ENCODE measurements at places on chromosomes 5 and 9.

DNA sequence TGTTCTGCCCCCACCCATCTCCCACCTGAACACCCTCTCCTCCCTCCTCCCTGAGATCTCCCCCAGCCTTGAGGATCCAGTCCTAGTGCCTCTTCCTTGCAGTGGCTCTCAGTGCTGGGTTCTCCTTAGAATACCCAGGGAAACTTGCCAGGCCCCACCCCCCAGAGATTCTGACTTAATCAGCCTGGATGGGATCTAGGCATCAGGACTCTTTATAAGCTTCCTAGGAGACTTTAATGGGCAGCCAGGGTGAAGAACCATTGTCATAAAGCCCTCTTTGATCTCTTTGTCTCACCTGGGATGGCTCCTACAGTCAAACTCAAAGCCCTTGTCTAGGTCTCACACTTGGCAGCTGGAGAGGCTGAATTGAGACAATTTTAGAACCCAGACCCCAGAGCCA lies 8.6 kb upstream of the GLIS3 start:
- no peak for DNase-seq

DNA sequence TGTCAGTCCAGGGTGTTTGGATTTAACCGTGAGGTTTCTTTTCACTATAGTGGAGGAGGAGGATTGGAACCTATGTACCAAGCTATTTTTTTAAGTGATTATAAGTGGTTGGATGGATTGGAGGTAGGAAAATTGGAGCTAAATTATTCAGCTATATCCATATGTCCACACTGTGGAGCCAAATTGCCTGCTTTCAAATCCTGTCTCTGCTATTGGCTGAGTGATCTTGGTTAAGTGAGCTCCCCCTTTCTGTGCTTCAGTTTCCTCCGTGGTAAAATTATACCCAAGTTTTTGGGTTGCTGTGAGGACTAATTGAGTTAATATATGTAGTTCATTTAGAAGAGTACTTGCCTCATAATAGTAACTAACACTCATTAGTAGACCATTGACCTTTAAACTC lies 2.5 kb downstream of the CENPP start:
- no peak for DNase-seq

DNA sequence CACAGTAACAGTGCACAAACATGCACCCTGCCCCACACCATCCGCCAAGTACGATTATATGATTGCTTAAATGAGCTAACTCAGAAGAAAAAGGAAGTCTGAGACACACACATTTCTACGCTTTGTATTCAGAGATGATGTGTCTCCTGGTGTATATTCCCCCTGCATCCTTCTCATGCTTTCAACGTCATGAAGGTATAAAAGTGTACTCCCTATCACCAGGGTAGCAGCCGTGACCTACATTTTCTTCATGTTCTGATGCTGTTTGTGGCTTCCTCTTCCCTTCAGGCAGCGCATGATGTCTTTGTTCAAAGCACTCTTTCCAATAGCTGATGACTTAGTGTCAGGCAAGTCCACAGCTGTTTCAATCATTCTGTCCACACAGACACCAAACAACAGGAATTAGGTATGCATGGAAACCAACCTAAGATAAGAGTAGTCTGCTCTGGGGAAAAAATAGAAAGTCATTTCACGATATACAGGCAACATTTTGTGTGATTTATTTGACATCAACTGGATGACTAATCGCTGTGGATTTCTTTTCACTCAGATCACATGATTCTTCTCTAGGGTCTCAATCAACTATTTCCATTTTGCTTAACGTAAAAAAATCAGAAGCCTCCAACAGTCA lies 269.4 kb upstream of the PTGER4 start:
- DNase-seq, result no peak

DNA sequence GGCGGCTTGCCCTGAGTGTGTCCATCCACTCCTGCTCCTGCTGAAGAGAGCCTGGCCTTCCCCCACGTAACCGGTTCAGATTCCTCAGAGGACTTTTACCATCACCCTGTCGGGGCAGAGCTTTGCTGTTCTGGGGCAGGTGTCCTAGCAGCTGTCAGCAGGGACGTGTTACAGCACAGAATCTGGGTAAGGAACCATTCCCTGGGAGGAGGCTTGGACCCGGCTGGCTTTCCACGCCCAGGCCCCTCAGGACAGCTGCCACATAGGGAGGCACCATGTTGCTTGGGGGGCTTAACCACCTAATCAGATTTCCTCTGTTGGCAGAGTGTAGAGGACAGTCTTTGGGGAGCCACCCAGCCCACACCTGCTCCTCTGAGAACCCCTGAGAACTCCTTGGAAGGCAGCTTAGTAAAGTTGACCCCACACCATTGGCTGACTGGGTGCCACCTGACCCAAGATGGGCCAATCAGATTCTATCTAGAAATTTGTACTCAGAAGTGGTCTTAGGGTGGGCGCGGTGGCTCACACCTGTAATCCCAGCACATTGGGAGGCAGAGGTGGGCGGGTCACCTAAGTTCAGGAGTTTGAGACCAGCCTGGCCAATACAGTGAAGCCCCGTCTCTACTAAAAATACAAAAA lies 23.3 kb upstream of the EEIG1 start:
- no peak for DNase-seq

DNA sequence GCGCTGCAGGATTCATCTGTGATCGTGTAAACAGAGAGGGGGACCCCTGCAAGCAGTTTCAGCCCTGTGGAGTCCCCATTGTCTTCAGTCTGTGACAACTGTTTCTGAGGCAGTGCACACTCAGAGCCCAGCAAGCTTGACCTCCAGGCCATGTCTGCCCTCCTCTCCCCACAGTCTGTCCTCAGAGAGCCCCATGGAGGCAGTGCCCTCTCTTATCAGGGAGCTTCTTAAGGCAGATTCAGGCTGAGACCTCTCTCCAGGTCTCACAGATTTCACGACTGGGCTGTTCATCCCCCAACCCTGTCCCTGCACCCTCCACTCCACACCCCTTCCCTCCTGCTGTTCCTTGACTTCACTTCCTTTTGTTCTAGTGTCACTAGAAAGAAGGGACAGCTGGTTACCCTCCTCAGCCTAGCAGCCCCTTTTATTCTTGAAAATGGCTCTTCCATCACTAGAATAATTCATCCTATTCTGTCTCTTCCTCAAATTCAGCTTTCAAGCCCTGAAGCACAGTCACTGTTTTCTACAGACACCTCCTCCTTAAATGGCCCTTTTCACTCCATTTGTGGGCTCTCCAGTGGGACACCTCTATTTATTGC lies 218.4 kb downstream of the MED10 start:
- no peak for DNase-seq

DNA sequence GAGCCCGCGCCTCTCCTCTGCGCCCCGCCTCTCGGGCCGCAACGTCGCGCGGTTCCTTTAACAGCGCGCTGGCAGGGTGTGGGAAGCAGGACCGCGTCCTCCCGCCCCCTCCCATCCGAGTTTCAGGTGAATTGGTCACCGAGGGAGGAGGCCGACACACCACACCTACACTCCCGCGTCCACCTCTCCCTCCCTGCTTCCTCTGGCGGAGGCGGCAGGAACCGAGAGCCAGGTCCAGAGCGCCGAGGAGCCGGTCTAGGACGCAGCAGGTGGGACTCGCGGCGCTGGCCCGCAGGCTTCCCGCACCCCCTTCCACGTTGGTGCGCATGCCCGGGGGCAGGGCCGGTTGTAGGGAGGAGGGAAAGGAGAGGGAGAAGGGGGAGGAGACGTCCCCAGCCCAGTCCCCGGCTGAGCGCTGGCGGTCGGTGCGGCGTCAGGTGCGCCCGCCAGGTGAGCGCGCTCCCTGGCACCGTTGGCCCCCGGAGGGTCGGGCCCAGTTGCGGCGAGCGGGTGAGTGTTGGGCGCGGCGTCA lies at the start of gene OCLN:
Gene OCLN, plus strand, starts transcription at position 400 of the 532 bp plus-strand sequence. CDS start 11,455 bp downstream, outside the sequence.
- DNase-seq, result peak; percentile 96

DNA sequence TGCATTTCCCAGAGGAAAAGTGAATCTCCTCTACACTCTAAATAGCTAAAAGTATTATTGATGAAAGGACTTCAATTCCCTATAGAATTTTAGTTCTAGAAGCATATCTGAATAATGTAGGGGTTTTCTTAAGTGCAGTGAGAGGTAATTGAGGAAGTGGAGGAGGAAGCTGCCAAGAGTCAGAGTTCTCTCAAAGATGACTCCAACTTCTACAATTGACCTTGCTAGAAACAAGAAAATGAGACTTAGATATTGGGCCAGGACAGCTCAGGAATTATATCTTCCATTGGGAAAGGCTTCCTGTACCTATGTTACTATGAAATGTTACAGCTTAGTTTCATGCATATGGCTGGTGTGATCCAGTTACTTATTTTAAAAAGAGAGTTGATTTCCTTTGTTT lies 10.4 kb upstream of the F2R start:
- no peak for DNase-seq

DNA sequence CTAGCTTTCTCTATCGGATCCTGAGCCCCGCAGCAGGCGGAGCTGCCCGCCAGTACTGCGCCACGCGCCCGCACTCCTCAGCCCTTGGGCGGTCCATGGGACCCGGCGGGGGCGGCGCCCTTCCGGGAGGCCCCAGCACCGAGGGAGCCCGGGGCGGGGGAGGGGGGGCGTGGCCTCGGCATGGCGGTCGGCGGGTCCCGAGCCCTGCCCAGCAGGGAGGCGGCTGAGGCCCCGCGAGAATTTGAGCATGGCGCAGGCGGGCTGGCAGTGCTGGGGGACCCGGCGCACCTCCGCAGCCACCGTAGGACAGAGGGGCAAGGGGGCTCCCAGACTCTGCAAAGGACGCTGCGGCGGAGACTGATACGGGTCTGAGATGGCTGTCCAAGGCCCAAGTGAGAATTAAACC lies 6.8 kb downstream of the ZDHHC11B start:
- DNase-seq, result no peak

DNA sequence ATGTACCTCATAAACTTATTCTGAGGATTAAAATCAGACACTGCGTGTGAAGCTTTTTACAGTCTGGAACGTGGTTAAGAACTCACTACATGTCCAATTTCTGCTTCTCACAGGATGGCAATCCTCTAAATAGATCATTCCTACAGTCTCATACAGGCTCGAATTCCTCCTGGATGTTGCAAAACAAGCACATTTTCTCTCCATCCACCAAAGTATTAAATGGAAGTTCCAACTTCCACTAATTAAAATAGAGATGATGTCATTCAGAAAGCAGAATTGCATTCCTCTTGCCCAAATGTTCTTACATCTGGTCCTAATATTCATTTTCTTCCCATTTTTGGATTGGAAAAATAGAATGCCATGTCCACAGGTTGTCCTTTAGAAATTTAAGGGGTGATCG lies 145.5 kb upstream of the PCA3 start:
- no peak for DNase-seq

DNA sequence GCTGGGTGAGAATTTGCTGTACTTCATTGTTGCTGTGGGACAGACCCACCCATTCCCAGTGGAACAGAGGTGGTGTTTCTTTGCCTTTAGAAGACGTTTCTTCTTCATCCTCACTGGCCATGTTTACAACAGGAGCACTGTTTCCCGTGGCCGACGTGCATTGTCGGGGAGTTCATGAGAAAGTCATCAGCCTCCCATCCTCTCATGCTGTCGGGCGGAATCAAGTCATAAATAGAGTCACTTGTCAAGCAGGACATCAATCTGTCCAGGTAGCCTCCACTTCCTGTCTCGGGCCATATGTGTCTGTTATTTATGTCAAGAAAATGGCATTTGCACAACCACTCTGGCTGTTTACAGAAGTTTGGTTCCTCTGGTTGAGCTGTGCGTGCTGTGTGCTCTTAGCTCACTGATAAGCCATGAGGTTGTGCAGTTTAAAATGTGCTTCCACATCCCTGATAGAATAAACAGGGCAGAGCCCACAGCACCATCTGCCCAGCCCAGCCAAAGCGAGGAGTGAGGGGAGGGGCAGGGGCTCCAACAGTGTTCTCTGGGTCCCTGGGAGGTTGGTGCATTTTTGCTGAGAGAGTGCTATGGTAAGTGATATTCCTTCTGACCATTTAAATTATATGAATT lies 401.9 kb upstream of the IRX2 start:
- no peak for DNase-seq

DNA sequence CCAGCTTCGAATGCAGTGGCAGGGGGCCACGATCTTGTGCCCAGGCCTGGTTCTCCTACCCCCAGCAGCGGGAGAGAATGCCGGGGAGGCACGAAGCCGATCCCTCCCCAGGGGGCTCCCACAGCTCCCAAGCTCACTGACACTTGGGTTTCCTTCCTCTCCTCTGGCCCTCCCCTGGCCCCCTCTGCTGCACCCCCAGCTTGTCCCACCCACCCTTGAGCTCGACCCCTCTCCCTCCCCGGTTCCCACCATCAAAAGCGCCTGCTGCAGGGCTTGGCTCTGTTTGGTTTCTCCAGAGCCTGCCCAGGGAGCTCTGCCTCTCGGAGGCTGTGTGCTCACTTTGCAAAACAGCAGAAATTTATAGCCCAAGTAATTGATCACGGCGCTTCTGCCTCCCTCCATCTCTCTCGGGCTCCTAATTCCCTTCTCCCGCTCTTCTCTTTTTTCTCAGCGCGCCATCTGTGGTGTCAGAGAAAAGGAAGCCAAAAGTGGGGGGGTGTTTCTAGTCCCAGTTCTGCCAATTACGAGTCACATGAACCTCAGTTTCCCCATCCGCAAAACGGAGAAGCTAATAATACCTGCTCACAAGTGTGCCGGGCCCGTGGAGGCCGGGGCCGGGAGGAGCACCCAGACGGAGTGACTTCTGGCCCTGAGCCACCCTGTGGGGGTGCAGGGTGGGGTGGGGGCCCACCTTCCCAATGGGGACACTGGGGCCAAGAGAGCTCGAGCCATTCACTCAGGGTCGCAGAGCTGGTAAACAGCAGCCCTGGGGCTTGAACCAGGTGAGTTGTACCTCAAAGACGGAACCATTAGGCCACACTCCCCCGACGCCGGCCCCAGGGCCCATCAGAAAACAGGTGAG lies 141.2 kb upstream of the IER5L start:
- DNase-seq, result peak; percentile 26

GRCh38 chr5:3535414-3536211 lies 60.0 kb upstream of the IRX1 start:
- DNase-seq, result no peak

- DNase-seq, result no peak
These were observed 7.8 kb upstream of the MRNIP start for GRCh38 chr5:179866241-179867078.

DNA sequence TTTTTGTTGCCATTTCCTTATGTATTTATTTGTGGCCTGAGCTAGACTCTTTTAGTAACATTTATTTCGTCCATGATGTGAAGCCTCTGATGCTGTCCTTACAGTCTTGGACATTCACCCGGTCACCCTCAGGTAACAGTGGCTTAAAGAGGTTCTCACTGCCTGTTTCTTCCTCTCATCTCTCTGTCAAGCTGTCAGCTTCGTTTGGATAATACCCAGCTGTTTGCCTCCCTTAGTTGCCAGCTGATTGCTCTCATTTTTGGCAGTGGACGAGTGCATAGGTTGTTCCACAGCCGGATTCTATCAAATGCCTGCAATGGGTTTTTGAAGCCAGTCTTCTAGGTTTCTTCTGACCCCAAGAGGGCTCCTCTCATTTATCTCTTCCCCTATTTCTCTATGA lies 427.7 kb downstream of the MED10 start:
- no peak for DNase-seq

GRCh38 chr5:107830750-107831149 lies 160.0 kb upstream of the EFNA5 start:
- DNase-seq, result no peak

- DNase-seq, result no peak
These were observed 74.6 kb downstream of the NPR3 start for GRCh38 chr5:32785611-32786254.

- no peak for DNase-seq
These were observed 232.2 kb upstream of the KLF4 start for GRCh38 chr9:107721705-107722245.
